ENCODE measurements at places on chromosomes 6 and 20. TPM values are rescaled to one million over a fixed set of nuclear protein-coding genes. Genes with fewer than 3 reads are reported as not detected.

Gene SEMG1
- not detected for polyA plus RNA-seq

Gene KCNQ5
- 0.38 TPM for polyA plus RNA-seq

Gene BTN2A1
- polyA plus RNA-seq, result 14.1 TPM

Gene EPHA7
- not detected for polyA plus RNA-seq

Gene STX11
- 4.6 TPM for polyA plus RNA-seq

Gene GTSF1L
- not detected for polyA plus RNA-seq

Gene FABP7
- not detected for polyA plus RNA-seq
